ENCODE measurements at places on chromosomes 3 and 15. TPM values are rescaled to one million over a fixed set of nuclear protein-coding genes. Genes with fewer than 3 reads are reported as not detected.

DNA sequence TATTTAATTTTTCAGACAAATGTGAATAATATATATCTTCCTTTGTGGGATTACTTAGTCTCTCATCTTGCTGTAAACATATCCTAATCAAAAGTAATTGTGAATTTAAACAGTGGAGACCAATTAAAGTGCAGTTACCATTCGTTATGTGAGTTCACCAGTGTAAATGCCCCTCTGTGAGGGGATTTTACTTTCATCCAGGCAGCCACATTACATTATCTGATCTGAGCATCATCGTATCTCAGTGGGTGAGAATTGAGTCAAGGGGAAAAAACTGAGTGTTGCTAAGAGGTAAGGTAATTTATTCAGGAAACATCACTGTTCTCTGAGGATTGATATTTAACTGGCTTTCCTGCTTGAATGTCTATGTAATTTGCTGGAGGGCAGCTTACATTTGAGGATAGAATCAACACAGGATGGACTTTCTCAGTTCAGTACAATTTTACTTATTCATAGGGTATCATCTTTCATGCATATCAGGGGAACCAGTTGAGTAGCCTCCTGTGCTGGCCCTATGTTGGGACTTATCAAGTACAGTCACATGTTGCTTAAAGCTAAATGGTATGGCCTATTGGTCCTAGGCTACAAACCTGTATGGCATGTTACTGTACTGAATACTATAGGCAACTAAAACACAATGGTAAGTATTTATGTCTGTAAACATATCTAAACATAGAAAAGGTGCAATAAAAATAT is 219.7 kb downstream of the CD47 start:
- H3K4me3 ChIP-seq: no peak overlapping the region
- H3K36me3 ChIP-seq: no peaks in the 10 kb centered on the region
- H3K27me3 ChIP-seq: no peaks in the 10 kb centered on the region
- H3K27ac ChIP-seq: no peak overlapping the region

- H3K27me3 ChIP-seq: no peaks in the 10 kb centered on the region
- no peaks in the 10 kb centered on the region for H3K36me3 ChIP-seq
- no peak overlapping the region for H3K27ac ChIP-seq
- DNase-seq: no peak
- peaks cover 2% of the 10 kb centered on the region for H3K4me1 ChIP-seq
These were observed 19.2 kb downstream of the PXYLP1 start for GRCh38 chr3:141250828-141251227.

GRCh38 chr3:169260296-169260695 is 403.2 kb downstream of the MECOM start:
- no peaks in the 10 kb centered on the region for H3K27me3 ChIP-seq
- no peak overlapping the region for H3K4me3 ChIP-seq
- peaks cover 15% of the 10 kb centered on the region for H3K4me1 ChIP-seq
- H3K36me3 ChIP-seq: peaks cover 4% of the 10 kb centered on the region

GRCh38 chr15:81222007-81222406 is 25.3 kb downstream of the IL16 start:
- no peak for DNase-seq
- no peaks in the 10 kb centered on the region for H3K36me3 ChIP-seq
- no peak overlapping the region for H3K27ac ChIP-seq
- H3K4me1 ChIP-seq: no peaks in the 10 kb centered on the region
- H3K27me3 ChIP-seq: peaks cover 9% of the 10 kb centered on the region

GRCh38 chr3:171181907-171182690 is 155.6 kb upstream of the SLC2A2 start:
- peaks cover 7% of the 10 kb centered on the region for H3K4me1 ChIP-seq
- H3K4me3 ChIP-seq: no peak overlapping the region
- H3K27ac ChIP-seq: no peak overlapping the region
- no peak for DNase-seq
- no peaks in the 10 kb centered on the region for H3K27me3 ChIP-seq

GRCh38 chr3:141769221-141769894 is 6.2 kb downstream of the GRK7 start:
- H3K4me3 ChIP-seq: no peak overlapping the region
- no peaks in the 10 kb centered on the region for H3K4me1 ChIP-seq
- no peaks in the 10 kb centered on the region for H3K36me3 ChIP-seq
- no peak for DNase-seq

- H3K4me1 ChIP-seq: peaks cover 8% of the 10 kb centered on the region
- H3K27me3 ChIP-seq: no peaks in the 10 kb centered on the region
- H3K27ac ChIP-seq: no peak overlapping the region
- no peak overlapping the region for H3K4me3 ChIP-seq
- DNase-seq: no peak
These were observed 114.6 kb downstream of the TMEM108 start for GRCh38 chr3:133152681-133153220.

SLC7A14 gene
- total RNA-seq: 0.93 TPM

DNA sequence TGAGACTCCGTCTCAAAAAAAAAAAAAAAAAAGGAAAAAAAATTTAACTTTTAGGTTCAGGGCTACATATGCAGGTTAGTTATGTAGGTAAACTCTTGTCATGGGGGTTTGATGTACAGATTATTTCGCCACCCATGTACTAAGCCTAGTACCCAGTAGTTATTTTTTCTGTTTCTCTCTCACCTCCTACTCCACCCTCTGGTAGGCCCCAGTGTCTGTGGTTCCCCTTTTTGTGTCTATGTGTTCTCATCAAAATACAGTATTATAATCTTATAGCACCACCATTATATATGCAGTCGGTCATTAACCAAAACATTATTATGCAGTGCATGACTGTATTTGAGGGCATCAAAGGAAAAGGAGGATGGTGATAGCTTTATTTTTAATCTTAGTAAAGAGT is 47.3 kb downstream of the CHP1 start:
- H3K27ac ChIP-seq: no peak overlapping the region
- peaks cover 21% of the 10 kb centered on the region for H3K36me3 ChIP-seq
- H3K27me3 ChIP-seq: no peaks in the 10 kb centered on the region
- peaks cover under 1% of the 10 kb centered on the region for H3K4me1 ChIP-seq
- H3K4me3 ChIP-seq: no peak overlapping the region
- DNase-seq: no peak

GRCh38 chr3:89173546-89173945 is 66.1 kb downstream of the EPHA3 start:
- H3K36me3 ChIP-seq: no peaks in the 10 kb centered on the region
- no peaks in the 10 kb centered on the region for H3K4me1 ChIP-seq
- H3K4me3 ChIP-seq: no peak overlapping the region
- DNase-seq: no peak
- no peaks in the 10 kb centered on the region for H3K27me3 ChIP-seq

DNA sequence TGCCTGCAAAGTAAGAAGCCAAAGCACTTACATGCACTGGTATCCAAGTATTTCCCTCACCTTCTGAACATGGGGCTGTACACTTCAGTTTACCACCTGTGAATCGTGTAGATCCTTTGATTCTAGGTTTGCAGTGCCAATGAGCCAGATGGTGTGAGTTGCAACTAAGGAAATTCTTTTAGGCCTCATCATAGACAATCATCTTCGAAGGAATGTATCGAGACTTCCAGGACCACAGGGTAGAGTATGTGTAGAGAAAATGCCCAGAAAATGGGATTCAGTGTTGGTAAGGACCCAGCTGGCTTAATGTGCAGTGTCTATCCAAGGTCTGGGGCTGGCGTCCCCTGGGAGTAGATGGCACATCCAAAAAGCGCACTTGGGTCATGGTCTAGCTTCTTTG is 323.2 kb upstream of the TPM1 start:
- H3K4me3 ChIP-seq: no peak overlapping the region
- H3K4me1 ChIP-seq: no peaks in the 10 kb centered on the region
- peaks cover 8% of the 10 kb centered on the region for H3K36me3 ChIP-seq

GRCh38 chr15:69854521-69855181 is 243.1 kb downstream of the TLE3 start:
- no peak overlapping the region for H3K4me3 ChIP-seq
- H3K4me1 ChIP-seq: no peaks in the 10 kb centered on the region
- H3K27me3 ChIP-seq: peaks cover 69% of the 10 kb centered on the region
- H3K27ac ChIP-seq: no peak overlapping the region

- H3K27me3 ChIP-seq: no peaks in the 10 kb centered on the region
- H3K27ac ChIP-seq: peak overlapping the region; percentile 54
- no peak overlapping the region for H3K4me3 ChIP-seq
- no peak for DNase-seq
- peaks cover 12% of the 10 kb centered on the region for H3K4me1 ChIP-seq
- peaks cover 21% of the 10 kb centered on the region for H3K36me3 ChIP-seq
These were observed 13.0 kb downstream of the DIS3L start for GRCh38 chr15:66306381-66306780.

RBP2 gene
- not detected for total RNA-seq

SAMD7 gene
- not detected for total RNA-seq

- peaks cover 7% of the 10 kb centered on the region for H3K36me3 ChIP-seq
- no peak for DNase-seq
- H3K4me1 ChIP-seq: no peaks in the 10 kb centered on the region
- H3K27ac ChIP-seq: no peak overlapping the region
These were observed 262.1 kb downstream of the LPP start for GRCh38 chr3:188416041-188416440.

RBSN gene
- 25.7 TPM for total RNA-seq

FETUB gene
- not detected for total RNA-seq

GRCh38 chr3:124264346-124264745 is 272.4 kb upstream of the ROPN1 start:
- no peak overlapping the region for H3K4me3 ChIP-seq
- DNase-seq: no peak
- no peaks in the 10 kb centered on the region for H3K27me3 ChIP-seq
- peaks cover 5% of the 10 kb centered on the region for H3K36me3 ChIP-seq
- H3K27ac ChIP-seq: no peak overlapping the region
- H3K4me1 ChIP-seq: peaks cover 9% of the 10 kb centered on the region

DNA sequence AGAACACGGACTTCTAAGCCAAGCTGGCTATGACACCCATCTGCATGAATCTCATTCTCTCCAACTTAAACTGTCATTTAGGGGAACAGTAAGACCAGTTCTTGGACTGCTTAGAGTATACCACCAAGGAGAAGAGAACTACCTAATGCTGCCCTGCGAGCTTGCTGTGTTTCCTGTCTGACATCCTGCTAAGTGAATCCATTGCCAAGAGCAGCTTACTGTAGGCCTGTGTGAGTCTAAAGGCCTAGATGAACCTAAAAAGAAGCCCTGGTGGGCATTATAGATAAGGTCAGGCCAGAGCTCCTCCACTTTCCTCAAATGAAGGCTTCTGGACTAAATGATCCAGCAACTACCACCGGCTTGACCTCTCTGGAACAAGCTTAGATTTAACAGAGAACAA is 15.0 kb downstream of the LZTFL1 start:
- H3K4me1 ChIP-seq: no peaks in the 10 kb centered on the region
- H3K36me3 ChIP-seq: peaks cover 17% of the 10 kb centered on the region
- no peaks in the 10 kb centered on the region for H3K27me3 ChIP-seq
- DNase-seq: no peak

DNA sequence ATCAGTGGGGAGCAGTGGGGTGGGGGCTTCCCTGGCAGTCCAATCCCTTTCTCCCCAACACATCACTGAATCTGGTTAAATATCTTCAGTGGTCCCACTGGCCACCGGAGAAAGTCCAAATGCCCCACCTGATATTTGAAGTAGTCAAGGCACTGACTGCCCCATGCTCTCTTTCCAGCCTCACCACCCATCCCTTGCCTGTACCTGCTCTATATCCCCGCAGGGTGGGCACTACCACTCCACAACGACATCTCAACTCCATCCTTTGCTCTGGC is 101.7 kb downstream of the DAPK2 start:
- H3K27me3 ChIP-seq: no peaks in the 10 kb centered on the region
- no peaks in the 10 kb centered on the region for H3K36me3 ChIP-seq
- no peaks in the 10 kb centered on the region for H3K4me1 ChIP-seq
- DNase-seq: no peak
- H3K27ac ChIP-seq: no peak overlapping the region
- H3K4me3 ChIP-seq: no peak overlapping the region
